ENCODE measurements at places on chromosomes 16 and 17.

DNA sequence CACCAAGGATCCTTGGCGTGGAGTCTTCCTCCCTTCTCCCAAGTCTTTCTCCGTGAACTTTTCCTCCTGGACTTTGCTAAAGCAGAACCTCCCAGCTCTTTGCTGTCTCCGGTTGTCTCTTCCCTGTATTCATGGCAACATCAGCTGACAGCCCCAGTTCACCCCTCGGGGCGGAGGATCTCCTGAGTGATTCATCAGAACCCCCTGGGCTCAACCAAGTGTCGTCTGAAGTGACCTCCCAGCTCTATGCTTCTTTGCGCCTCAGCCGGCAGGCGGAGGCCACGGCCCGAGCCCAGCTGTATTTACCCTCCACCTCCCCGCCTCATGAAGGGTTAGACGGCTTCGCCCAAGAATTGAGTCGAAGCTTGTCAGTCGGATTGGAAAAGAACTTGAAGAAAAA is 943 bp downstream of the CNTROB start:
- DNase-seq = no peak

DNA sequence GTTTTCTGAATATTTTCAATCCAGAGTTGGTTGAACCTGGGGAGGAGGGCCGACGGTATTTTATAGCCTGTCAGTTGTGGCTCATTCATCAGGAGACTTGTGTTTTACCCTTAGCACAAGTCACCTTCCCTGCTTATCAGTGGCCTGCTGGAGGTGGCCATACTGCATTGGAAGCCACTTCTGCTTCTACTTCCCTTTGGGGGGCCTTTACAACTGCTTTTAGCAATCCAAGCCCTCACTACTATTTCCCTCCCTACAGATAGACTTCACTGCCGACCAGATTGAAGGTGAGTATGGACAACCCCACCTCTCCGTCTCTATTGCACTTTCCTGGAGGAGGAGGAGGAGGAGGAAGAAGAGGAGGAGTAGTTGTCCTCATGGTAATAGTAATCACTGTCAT is 4.4 kb downstream of the MYL4 start:
- no peak for DNase-seq

DNA sequence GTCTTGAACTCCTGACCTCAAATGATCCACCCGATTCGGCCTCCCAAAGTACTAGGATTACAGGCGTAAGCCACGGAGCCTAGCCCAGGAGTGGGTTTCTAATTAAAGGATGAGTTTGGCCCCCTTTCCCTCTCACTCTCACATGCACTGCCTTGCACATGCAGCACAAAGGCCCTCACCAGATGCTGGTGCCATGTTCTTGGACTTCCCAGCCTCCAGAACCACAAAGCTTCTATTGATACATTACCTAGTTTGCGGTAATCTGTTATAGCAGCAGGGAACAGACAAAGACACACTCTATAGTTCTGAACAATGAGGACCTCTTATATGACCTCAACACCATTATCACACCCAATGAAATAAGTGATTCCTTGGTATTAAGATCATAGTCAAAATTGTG is 17.9 kb upstream of the ITGAD start:
- no peak for DNase-seq

DNA sequence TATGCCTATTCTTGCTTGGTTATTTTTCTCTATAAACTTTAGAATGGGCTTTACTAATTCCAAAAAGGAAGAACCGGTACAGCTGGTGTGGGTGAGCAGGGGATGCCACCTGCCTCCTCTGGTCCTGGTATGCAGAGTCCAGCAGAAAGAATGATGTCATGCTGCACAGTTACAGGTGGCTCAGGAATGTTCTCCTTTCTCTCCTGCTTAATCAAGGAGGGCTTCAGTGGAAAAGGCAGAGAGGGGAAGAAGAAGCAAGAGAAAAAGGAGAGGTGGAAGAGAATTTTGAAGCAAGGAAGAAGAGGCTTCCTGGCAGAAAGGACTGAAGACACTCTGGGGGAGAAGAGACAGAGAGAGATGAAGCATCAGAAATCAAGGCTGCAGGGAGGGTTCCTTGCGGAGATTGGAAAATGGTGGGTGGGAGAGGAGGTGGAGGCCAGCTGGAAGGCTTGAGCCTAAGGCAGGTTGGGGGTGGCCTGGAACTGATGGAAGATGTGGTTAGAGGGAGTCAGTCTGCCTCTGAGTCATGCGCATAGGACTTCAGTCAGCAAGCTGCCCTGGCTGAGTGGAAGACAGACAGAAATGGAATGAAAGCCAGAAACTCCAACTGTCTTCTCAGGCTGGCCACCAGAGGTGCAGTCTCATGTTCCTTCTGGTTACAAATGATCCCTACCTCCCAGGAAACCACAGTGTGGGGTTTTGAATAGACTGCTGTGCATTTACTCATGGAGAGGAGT is 64.6 kb upstream of the CRHR1 start:
- peak; percentile 56 for DNase-seq

GRCh38 chr16:49855822-49856671 is at the start of gene ZNF423:
Gene ZNF423 (minus strand): TSS chr16:49856112. CDS start chr16:49855774, 338 bp downstream.
- DNase-seq = no peak

- DNase-seq = no peak
These were observed at the start of gene C17orf113 for GRCh38 chr17:42050393-42051012. Gene C17orf113 (minus strand): TSS chr17:42050601. CDS start chr17:42043376, 7,225 bp downstream.

DNA sequence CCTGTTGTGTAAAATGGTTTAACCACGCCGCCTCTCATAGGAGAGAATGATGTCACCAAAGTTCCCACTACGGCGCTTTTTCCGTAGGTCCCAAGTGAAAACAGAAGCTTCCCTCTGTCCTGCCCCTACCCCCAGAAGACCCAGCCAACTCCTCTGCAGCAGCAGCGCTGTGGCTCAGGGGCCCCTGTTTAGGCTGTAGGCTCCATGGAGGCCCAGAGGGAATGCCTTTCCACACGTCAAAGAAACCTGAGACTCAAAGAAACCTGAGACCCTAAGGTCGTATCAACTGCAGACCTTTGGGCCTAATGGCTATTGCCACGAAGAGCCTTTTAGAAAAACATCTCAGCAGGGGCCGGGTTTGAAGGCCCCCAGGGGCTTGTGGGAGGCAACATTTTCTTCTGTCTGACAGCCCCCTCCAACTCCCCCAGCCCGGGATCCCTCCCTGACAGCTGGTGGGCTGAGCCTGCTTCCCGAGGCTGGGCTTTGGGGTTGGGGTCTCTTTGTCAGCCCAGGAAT is 43.1 kb upstream of the MEAK7 start:
- no peak for DNase-seq

DNA sequence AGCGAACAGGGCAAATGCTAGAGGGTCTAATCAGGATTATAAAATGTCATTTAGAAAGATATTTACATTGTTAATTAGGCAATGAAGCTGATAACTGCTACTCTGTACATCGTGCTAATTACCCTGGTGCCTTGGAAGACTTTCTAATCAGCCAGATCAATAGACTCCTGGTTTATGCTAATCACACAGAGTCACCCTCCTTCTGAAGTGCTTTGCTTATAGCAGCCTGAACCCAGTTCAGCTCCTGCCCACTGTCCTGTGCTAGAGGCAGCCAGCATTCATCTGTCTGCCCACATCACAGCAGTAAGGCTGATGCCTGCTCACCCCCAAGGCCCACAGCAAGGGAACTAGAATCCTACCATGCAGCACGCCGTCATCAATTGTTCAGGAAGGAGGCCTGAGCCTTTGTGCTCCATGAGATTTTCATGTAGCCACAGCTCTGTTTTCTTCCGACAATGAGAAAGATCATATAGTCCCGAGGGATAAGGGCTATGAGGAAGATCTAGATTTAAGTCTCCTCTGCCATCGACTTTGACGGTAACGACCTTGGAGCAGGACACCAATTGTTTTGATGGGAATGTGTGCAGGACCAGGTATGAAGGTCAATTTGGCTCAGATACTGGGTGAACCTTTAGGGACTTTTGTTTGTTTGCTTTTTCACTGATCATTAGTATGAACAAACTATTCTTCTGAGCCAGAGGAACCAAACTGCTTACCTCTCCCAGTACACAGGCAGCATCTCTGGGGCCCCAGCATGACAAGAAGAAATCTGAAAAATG is 12.5 kb upstream of the LYRM9 start:
- no peak for DNase-seq

GRCh38 chr16:80500961-80501525 is 39.8 kb upstream of the DYNLRB2 start:
- DNase-seq = no peak

- DNase-seq = no peak
These were observed 581 bp downstream of the CHST5 start for GRCh38 chr16:75535211-75535843.

DNA sequence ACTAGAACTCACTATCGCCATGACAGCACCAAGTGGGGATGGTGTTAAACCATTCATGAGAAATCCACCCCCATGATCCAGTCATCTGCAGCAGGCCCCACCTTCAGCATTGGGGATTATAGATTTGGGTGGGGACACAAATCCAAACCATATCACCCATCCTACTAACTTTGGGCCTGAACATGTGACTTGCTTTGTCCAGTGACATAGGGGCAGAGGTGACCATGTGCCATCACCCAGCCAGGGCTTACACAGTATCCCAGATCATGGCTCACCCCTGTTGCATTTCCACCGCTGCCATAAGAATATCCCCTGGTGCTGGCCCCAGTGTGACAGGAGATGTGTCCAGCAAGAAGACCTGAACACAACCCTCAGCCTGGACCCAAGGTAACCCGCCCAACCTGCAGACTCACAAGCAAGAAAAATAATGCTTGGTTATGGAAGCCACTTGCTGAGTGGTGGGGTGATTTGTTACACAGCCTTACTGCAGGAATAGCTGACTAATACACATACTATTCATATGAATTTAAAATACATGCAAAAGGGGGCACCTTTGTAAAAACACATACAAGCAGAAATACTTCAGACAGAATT is 130.9 kb downstream of the GSG1L start:
- DNase-seq = no peak

DNA sequence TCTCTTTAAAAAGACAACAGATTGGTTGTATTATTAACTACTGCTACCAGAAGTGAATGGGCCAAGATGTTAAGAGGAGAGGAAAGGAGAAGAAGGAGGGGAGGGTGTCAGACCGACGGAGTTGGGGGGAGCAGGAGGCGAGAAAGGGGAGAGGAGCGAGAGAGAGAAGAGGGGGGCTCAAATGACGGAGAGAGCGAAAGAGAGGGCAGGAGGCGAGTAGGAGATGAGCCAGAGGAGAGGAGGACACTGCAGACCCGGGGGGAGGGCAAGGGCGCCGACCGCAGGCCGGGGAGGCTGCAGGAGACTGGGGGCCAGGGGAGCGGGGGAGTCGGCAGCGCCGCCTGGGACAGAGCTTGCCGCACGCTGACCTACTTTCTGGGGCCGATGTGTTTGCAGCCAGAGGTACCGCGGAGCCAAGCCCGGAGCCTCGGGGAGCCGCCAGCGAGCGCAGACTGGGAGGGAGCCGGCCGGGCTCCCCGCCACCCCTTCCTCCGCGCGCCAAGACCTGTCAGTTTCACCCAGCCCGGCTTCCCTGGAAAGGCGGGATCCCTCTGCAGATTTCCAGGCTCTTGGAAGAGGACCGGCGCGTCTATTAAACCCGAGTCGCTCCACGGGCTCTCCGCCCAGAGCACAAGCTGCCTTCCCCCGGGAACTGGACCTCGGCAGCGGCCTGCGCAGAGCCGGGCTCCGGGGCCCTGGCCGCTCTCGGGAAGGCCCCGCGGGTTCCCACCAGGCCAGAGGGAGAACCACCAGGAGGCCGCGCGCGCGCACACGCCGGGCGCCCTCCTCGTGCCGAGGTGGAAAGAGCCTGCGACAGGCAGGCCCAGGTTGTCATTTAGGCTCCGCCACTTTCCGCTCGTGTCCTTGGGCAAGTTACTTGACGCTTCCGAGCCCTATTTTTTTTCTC is 74.6 kb downstream of the CMC2 start:
- DNase-seq = no peak

- DNase-seq = no peak
These were observed 71.0 kb downstream of the CDRT15 start for GRCh38 chr17:14165616-14166015.

DNA sequence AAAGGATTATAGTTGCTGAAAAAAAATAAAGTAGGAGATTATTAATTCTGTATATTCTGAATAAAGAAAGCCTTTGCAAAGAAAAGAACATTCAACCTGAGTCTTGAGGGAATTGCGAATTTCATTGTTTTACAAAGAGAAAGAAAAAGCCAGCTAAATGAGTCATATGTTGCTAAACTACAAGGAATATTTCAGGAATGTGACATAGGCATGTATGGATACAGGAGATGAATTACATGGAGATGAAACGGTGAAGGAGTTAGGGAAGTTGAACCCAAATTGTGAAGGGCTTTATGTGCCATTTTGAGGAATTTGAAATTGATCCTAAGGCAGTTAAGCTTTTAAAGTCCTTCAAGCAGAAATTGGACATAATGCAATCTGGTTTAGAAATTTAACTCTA is 177.3 kb upstream of the RBL2 start:
- peak; percentile 30 for DNase-seq

DNA sequence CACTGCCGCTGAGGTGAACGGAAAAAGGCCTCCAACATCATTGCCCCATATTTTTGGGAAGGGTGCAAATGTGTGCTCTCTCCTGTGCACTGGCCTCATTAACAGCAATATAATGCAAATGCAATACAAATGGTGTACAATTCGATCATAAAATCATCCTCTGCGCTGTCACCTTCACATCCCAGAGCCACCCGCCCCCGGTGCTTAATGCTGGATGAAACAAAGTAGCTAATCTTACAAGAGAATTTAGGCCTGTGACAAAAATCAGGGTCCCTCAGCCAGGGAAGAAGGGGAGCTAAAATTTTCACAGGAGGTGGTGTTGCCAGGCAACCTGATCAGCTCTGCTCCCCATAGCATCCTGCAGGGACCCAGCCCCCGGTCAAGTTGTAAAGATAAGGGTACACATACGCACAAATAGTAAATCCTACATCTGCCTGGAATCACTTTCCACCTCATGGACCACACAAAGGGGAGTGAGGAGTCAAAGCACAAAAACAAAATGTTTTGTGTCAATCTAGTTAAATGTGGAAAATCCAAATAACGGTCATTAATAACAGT is 3.0 kb downstream of the TBC1D16 start:
- DNase-seq = no peak

GRCh38 chr16:3497771-3498170 is 2.5 kb upstream of the C16orf90 start:
- no peak for DNase-seq

- no peak for DNase-seq
These were observed 17.1 kb upstream of the NAGLU start for GRCh38 chr17:42518755-42519545.

DNA sequence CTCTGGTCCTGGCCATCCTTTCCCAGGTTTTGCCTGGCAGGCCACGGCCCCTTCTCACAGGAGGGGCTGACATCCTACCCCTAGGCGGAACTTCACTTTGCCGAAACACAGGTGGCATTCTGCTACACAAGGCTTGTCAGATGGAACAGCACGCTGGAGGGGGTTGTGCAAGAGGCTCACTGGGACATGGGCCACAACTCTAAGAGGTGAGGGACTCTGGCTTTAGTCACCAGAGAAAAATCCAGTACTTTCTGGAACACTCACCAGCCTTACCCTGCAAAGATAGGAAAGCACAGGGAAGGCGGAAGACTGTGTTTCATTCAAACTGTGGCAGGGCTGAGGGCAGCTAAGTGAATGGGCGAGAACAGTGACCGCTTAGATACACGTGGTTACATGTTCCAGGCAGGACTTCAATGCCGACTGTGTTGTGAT is 18.3 kb downstream of the CDC42EP4 start:
- DNase-seq = no peak

GRCh38 chr16:55021595-55022475 is 91.2 kb downstream of the IRX5 start:
- DNase-seq = peak; percentile 22

All from non-pigmented ciliary epithelial cell (primary cell).